Heart right ventricle (tissue), 16 donors: ENCODE measurements at places on chromosomes 2 and 18. TPM values are rescaled to one million over a fixed set of nuclear protein-coding genes. Genes with fewer than 3 reads are reported as not detected.

Gene ANKRD30BL
- not detected for total RNA-seq

Gene ADAM23
- total RNA-seq, result 54.6 TPM

Gene MAP3K19
- total RNA-seq, result not detected

Gene ITPRID2
- 61.2 TPM for total RNA-seq

Gene ANKRD62
- total RNA-seq, result not detected

Gene TXNDC2
- total RNA-seq, result not detected

Gene TEX44
- not detected for total RNA-seq

Gene GPR45
- not detected for total RNA-seq

DNA sequence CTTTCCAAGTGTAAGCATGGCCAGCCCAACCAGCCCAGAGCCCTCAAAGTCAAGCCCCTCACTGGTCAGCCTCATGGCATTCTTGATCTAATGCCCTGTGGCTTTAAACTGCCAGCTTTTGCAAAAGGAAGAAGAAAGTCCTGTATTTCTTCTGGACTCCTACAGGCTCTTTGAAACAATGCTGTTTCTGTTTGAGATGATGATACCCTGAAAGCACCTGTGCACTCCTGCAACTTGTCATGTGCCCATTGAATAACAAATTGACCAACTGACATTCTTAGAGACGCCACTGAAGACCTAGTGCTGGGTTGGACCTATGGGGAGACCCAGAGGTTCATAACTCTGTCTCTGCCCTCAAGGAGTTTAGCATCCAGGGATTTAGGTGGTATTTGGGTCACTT lies 82.0 kb upstream of the MSH2 start:
- no peak for DNase-seq

GRCh38 chr2:59174536-59175243 lies 933.6 kb upstream of the FANCL start:
- DNase-seq, result no peak

- DNase-seq, result no peak
These were observed 245.6 kb upstream of the TCF4 start for GRCh38 chr18:55833543-55833942.

DNA sequence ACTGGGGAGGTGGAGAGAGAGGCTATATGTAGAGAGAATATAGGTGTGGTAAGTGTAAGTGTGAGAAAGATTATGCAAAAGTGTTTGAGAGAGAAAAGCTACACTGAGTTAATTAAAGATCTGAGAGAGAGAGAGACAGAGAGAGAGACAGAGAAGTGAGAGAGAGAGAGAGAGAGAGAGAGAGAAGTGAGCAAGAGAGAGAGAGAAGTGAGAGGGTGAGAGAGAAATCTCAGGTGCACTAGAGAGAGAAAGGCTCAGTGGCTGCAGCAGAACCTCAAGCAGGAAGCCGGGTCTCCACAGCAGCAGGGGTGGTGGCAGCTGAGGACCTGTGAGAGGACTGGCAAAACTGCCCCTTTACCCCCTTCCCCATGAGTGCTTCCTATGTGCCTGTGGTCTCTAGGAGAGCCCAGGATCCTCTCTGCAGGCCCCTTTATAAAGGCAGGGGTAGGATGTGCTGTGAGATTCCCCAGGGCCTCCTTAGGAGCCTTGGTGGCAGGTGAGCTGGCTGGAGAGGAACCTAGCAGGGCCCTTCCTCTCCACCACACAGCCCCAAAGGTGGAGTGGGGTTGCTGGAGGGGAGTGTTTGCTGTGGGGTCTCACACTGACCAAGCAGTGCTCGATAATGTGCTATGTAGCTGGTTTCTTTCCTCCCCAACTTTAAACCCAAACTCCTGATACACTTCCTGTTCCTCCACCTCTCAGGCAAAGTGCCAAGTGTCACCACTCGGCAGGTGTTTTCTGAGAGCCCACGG lies 52.6 kb downstream of the SLC4A5 start:
- DNase-seq, result no peak

DNA sequence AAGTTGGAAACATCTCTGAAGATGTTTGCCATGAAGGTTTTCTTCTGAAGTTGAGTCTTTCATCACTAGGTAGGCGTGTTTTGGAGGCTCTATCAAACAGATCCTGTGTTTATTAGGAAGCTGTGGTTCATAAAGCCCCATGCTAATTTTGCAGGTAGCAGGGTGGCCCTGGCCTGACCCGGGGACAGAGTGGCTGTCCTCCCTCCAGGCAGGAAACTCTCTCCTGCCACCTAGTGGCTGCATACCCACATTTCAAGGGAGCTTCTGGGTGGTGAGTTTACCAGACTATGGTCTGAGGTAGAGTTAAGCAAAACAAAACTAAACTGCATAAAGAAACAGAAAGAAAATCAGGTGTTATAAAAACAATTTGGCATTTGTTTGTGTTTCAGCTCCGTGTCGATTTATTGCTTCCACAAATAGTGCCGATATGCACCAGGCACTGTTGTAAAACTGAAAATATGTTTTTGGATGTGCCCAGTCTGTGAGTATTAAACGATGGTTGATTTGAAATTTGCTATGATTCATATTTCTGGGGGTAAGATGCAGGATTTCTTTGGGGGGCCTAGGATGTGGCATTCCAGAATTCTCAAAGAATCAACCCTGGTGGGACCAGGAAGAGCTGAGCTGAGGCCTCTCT lies 26.0 kb upstream of the IL37 start:
- DNase-seq, result peak; percentile 26

- no peak for DNase-seq
These were observed 621.7 kb upstream of the ACVR2A start for GRCh38 chr2:147223119-147223518.

DNA sequence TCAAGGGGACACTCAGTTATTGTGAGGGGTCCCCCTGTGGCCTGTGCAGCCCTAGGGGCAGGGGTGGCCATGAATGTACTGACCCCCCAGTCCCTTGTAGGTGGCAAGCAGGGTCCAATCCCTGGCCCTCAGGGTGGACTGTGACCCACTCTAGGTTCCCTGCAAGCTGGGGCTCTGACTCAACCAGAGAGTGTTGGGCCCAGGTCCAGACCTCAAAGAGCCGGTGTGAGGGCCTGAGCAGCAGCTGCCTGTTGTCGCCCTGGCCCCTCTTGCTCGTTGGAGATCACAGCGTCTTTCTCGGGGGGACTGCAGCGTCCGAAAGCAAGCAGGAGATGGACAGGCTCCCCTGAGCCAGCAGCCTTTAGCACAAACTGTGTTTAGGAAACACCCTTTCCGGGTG lies 66.8 kb upstream of the ATG16L1 start:
- no peak for DNase-seq

- DNase-seq, result no peak
These were observed 307.4 kb upstream of the VWC2L start for GRCh38 chr2:214103276-214104001.

GRCh38 chr18:41537666-41538065 lies 417.4 kb upstream of the PIK3C3 start:
- no peak for DNase-seq

- no peak for DNase-seq
These were observed 87.9 kb downstream of the TRABD2A start for GRCh38 chr2:84792856-84793522.

- no peak for DNase-seq
These were observed 96.7 kb downstream of the ASB1 start for GRCh38 chr2:238523158-238524110.

DNA sequence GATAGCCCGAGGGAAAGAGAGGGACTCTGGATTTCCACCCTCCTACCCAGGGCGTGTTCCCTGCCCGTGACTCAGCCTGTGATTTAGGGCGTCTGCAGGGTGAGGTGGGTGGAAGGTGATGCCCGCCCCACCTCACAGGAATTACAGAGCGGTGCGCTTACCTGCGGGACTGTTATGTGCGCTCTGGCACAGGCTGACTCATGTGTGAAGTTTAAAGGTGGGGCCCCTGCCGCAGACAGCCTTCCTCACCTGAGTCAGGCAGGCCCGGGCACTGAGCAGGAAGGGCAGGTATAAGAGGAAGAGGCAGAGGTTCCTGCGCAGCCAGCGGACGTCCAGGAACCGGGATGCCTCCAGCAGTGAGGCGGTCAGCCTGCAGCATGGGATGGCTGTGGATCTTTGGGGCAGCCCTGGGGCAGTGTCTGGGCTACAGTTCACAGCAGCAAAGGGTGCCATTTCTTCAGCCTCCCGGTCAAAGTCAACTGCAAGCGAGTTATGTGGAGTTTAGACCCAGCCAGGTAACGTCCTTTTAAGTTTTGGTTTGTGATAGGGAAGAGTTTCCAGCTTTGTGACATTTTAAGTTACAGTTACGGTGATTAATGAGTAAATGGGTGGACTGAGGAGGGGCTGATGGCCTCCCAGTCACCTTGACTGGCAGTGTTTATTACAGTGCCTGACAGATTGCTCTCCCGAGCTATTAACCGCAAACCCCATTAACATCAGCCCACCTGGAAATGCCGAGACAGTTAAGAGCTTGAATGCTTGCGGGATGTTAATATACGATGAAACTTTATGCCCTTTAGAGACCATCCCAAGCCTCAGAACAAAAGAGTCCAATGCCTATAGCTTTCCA lies 141.6 kb upstream of the TTC39C start:
- DNase-seq, result no peak

- no peak for DNase-seq
These were observed 659.5 kb downstream of the TSN start for GRCh38 chr2:122414902-122415301.

DNA sequence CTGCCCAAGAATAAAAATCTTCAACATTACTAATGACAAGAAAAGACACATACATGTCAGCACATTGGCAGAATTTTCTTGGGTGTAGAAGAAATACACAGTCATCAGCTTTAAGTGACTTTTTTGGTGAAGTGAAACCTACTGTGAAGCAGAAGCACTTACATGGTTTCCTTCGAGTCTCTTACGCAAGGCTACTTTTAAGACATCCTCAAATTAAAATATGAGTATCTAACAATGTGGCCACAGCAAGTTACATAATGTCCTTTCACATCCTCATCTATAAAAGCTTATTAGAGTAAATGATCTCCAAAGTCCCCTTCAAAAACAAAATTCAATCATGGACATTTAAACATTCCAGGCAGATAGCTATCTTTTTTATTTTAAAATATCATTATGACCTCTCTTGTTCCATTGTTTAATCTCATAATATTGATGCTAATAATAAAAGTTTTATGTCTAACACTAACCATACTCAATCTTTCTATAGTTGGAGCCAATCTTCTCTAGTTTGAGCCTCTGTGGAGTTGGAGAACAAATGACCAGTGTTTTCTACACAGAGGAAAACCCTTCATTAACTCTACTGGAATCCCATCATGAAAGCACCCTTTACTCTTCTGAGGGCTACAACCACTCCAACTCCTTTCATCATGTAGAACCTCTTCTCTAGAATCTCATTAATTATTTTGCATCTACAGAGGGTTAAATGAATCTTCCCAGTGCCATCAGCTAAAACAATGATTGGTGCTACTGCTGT lies 182.2 kb upstream of the ZFP36L2 start:
- DNase-seq, result no peak

GRCh38 chr2:3527886-3528785 lies 8.8 kb upstream of the ADI1 start:
- no peak for DNase-seq

- no peak for DNase-seq
These were observed 434.4 kb downstream of the THSD7B start for GRCh38 chr2:137199751-137200150.

DNA sequence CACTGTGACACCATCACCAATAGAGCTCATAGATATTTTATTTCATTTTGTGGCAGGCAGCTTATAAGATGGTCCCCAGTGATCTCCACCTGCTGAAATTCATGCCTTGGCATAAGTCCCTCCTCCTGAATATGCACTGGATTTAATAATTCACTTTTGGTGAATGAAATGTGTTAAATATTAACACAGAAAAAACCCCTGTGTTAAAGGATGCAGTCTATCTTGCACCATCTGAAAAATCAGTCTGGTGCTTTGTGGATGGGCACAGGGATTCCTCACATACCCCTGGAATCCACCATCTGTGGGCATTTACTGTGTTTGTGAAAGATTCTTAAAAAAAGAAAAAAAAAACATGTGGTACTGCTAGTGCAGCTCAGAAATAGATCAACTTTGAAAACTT lies 26.1 kb upstream of the WIPF1 start:
- no peak for DNase-seq

DNA sequence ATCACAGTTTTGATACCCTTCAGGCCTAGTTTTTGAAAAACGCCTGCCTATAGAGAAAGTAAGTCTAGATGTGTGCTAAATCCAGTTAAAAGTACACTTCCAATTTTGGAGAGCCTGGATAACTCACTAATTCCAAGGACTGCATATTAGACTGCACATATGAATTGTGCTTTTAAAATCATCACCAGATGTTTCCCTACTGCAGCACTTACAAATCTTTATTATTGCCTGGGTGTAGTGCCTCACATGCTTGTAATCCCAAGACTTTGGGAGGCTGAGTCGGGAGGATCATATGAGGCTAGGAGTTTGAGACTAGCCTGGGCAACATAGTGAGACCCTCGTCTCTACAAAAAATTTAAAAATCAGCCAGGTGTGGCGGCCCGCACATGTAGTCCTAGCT lies 35.9 kb upstream of the HTR2B start:
- DNase-seq, result no peak

GRCh38 chr2:231412618-231412963 lies 17.1 kb downstream of the B3GNT7 start:
- DNase-seq, result no peak

- peak; percentile 90 for DNase-seq
These were observed at the start of gene SERTAD2 for GRCh38 chr2:64653109-64654062. Gene SERTAD2 (minus strand): TSS chr2:64653913. CDS start chr2:64636871, 17,042 bp downstream.

- DNase-seq, result no peak
These were observed 24.8 kb downstream of the LPIN2 start for GRCh38 chr18:2987876-2988790.

GRCh38 chr2:8346208-8346607 lies 335.6 kb upstream of the ID2 start:
- no peak for DNase-seq

GRCh38 chr18:3821524-3821923 lies 371.6 kb downstream of the TGIF1 start:
- no peak for DNase-seq

GRCh38 chr18:56097621-56098020 lies 509.6 kb upstream of the TCF4 start:
- DNase-seq, result no peak

- DNase-seq, result no peak
These were observed 87.6 kb downstream of the SLC8A1 start for GRCh38 chr2:40364151-40364874.

DNA sequence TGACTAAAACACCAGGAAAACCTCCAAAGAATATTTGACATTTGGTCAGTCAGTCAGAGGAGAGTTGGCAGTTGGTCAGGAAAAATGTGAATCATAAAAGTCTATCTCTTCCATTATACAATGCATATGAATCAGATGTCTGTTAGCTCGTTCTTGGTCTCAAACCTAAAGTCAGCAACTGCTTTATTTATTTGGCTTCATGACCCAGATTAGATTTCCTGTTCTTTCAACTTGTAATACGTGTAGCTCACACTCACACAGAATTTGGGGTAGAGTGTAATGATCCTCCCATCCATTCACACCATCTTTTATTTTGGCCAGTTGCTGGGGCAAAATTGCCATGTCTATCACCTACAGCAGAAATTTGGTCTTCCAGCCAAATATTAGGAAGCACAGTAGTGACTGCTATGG lies 81.9 kb upstream of the COL5A2 start:
- DNase-seq, result no peak

DNA sequence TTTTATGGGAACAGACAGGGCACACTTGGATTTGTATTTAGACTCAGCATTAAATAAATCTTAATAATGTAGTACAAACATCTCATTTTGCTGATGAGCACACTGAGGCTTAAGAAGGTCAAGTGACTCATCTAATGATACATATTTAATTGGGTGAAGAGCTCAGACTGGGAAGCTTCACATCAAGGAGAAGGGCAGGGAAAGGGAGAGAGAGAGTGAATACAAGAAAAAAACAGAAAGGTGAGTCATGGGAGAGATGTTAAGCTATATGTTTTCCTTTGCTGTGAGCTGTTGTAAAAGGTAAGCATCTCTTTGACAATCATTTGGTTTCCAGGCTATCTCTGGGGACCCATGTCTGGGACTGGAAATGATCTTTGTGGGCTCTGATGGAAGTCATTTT lies 277.8 kb downstream of the SETBP1 start:
- no peak for DNase-seq
